ENCODE measurements at places on chromosomes 12 and 14.

- DNase-seq: no peak
Observed at GRCh38 chr14:70879448-70879847, 27.8 kb upstream of the PCNX1 start.

GRCh38 chr12:68207276-68207675, 18.3 kb downstream of the IL26 start:
- no peak for DNase-seq

DNA sequence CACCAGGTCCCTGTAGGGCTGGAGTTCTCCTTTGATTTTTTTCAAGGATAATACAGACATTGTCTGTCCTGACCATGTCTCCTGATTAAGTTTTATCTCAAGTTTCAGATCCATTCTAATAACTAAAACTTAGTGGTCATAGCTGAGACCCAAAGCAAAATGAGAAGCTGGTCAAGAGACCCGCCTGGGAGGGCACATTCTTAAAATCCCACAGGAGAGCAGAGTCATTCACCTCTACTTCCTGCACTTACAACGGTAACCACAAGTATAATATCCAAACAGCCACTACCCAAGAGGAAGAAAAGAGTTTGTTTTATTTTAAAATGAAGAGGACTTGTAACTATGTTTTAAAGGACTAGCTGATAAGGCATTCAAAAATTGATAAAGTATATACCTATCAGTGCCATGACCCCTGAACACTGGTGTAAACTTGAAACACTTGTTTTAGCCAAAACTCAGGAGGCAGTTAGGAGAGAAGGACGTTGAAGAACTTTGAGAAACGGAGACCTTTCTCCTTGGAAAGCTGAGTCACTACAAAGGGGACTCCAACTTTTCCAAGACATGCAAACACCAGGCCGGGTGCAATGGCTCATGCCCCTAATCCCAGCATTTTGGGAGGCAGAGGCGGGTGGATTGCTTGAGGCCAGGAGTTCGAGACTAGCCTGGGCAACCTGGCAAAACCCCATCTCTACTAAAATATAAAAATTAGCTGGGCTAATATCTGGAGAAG, 478.2 kb downstream of the GLT1D1 start:
- no peak for DNase-seq

GRCh38 chr14:102121567-102121966, 18.1 kb upstream of the WDR20 start:
- DNase-seq: no peak

DNA sequence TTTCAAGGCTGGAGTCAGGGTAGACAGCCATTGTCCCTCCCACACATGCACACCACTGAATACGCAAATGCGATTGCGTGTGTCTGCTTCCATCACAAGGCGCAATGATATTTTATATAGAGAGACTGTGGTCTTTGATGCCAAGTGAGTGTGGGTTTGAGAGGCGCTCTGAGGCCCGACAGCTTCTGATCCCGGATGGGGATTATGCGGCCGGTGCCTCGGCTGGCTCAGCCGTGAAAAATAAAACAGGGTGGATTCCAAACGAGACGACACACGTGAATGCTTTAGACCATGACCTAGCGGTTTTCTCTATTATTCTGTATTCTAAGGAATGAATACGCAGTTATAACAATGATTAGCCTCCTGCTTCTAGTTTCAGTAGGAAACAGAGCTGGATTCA, 72.5 kb downstream of the TMEM132D start:
- DNase-seq: no peak

GRCh38 chr12:7444076-7444475, at the start of gene CD163L1:
Gene CD163L1 (minus strand): TSS chr12:7444153. CDS start chr12:7444127, 26 bp downstream.
- no peak for DNase-seq

DNA sequence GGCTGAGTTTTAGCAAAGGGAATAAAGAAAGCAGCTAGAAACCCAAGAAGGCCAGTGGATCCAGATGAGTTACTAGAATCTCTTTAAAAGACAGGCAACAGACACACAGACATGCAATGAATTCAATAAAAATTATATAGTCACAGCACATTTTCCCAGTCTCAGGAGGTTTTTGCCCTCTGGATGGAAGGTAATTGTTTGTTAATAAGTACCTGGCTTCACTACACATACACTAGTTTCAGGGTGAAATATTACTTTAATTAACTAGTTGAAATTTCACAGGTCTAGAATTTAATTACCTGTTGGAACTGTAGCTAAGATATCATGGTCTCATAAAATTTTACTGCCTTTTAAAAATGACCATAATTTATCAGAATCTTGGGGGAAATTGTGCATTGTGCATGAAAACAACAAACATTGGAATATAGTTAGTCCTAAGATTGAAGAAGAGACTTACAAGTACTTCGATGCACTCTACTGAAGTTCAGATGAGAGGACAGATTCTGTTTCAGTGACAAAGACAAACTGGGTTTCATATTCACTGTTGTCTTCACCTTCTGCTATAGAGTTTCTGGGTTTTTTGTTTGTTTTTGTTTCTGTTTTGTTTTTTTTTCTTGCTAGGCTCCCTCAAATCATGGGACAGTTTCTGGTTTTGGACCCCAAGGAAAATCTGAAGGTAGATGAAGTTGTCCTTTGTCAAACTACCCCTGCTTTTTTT, 277.0 kb upstream of the GARIN6 start:
- no peak for DNase-seq

DNA sequence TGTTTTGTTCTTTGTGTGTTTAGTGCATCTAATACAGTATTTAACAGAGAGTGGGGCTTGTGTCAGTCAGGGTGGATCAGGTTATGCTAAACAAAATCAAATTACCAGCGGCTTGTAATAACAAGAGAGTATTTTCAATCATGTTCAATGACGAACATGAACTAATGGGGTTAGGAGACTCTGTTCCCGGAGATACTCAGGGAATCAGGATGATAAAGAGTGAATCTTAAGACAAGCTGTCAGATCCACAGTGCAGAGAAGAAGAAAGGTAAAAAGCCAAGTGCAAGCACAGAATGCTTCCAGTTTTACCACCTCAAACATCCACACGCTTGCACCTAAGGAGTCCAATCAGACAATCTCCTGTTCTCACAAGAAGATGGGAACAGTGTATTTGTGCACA, 1331.5 kb upstream of the TMEM132C start:
- no peak for DNase-seq

DNA sequence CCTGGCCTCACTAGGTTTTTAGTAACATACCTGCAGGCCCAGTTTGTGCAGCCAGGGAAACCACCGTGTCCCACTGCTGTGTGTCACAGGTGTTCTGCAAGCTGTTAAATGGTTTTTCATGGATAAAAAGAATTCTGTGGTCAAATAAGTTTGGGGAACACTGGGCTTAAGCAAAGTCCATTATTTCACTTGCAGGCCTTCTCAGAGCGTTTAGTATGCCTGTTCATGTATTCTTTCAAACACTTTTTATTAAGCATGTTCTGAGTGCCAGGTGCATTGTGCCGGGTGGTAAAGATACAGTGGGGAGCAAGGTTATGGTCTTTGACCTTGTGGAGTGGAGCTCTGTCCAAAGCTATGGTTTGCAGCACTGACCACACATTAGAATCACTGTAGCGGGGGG, 7.4 kb downstream of the RNFT2 start:
- DNase-seq: no peak

DNA sequence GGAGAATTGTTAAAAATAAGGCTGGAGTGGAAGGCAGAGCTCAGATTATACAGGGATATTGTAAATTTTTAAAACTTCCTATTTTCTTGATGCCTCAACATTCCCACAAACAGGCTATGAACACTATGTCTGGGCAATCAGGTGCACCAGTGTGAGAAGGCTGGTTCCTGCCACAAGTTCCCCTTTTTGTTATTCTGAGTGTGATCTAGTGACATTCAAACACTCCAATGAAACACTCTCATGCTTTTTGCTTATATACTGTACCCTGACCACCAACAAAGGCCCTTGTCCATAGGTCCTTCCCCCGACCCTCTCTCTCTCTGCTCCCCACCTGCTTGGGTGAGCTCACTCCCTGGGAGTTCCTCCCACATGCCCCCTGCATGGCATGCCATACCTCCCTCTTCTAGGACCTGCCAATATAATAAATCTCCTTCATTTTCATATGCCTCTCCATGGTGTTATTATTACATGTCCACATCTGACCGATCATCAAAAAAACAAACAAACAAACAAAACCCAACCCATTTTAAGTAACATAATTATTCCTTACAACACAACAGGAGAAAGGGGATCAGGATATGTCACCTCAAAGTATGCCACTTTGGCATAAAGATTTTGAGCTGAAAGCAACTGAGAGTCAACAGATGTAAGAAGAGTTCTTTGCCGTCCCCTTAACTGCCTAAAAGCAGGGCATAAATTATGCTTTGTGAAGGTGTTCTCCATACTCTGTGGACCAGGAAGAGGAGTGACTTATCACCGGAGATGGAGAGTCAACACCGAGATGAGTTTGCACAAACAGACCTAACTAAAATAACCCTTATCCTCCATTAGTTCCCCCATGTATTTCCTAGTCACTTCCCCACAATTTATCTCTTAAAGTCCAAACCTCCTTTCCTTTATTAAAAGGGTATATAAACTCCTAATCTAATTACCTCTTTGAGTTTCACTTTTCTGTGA, 42.5 kb upstream of the CATSPERB start:
- peak; percentile 25 for DNase-seq

DNA sequence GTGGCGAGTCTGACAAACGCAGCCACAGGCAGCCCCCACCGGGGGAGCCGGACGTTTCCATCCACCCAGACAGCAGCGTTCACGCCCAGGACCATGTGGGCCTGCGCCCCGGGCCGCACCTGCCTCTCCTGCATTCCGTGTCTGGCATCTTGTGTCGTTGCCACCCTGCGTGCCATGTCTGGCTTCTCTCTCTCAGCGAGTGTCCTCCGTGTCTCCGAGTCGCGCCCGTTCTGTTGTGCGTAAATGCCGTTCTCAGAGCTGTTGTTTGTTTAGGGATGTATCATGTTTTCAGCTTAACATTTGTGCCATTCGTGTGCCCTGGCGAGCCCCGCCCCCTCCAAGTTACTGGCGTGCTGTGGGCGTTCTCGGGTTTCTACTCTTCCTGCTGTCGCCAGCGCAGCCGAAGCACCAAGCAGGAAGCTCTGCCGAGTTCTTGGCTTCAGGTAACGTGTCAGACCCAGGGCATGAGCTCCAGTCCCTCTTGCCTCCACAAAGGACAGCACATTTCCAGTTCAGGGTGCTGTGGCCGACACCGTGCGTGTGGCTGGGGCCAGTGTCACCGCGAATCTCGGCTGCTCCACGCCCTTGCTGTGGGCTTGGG, 34.6 kb downstream of the NOC4L start:
- DNase-seq: no peak

GRCh38 chr14:93064411-93065271, 51.1 kb downstream of the ITPK1 start:
- DNase-seq: no peak

DNA sequence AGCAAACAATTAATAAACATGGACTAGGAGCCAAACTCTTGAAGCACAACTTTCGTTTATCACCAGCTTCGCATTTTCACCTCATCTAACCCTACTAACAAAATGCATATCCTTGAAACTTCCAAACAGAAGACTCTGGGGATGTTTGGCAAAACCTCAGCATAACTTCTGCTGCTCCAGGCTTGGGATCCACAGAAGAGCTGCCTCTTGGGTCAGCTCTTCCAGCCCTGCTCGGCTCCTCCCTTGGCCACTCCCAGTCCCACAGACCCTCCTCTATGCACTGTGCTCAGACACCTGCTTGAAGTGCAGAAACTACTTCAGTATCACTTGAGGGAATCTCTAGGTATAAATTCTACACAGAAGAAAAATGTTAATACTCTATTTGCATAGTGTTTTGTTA, 110.0 kb upstream of the AMIGO2 start:
- DNase-seq: no peak

GRCh38 chr14:74476607-74477006, 16.5 kb downstream of the NPC2 start:
- no peak for DNase-seq

DNA sequence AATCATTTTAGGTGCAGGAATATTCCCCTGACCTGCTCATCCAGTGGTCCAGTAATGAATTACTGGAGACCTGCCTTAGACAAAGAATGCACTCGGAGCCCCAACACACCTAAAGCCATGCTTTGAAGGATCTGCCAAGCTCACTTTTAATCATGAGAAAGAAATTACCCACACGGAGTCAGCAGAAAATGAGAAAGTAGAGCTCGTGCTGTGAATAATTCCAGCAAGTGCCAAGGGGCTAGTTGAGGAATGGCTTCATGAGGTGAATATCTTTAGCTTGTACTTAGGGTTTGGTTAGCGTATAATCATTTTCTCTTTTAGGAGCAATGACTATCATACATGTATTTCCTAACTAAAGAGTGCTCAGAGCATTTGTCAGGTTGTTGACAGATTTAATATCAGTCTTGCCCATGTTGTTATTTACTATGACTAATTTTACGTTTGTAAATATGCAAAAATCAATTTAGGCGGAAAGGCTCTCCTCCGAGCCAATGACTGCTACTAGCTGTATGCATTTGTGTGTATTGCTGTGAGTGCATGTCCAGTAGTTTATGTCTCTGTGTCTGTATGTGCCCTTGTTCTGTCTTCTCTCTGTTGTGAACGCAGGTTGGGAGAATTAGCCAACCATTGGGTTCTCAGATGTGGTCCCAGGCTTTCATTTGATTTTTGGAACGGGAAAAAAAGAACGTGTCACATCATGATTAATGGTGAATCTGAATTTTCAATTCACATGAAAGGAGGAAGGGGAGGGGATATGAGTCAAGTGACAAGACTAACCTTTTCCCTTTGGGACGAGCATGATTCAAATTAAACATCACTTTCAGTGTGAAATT, 98.4 kb downstream of the RMST start:
- no peak for DNase-seq

- DNase-seq: peak; percentile 77
Observed at GRCh38 chr14:55731881-55732498, 152.0 kb downstream of the KTN1 start.

DNA sequence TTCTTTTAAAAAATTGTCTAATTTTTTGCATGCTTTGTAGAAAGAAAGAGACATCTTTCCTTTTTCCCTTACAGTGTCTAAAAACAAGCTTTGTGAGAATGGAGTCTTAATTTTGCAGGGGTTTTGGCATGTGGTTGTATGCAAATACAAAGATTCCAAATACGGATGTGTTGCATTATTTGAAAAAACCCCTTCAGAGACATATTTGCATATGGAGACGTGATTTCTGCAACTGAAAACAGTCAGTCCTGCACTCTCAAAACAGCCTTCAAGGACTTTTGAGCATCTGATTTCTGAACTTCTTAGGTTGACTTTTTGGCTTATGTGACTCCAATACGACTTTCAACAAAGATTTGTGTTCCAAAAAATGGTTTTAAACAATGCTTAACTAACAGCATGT, 7.8 kb downstream of the IRAK3 start:
- no peak for DNase-seq

DNA sequence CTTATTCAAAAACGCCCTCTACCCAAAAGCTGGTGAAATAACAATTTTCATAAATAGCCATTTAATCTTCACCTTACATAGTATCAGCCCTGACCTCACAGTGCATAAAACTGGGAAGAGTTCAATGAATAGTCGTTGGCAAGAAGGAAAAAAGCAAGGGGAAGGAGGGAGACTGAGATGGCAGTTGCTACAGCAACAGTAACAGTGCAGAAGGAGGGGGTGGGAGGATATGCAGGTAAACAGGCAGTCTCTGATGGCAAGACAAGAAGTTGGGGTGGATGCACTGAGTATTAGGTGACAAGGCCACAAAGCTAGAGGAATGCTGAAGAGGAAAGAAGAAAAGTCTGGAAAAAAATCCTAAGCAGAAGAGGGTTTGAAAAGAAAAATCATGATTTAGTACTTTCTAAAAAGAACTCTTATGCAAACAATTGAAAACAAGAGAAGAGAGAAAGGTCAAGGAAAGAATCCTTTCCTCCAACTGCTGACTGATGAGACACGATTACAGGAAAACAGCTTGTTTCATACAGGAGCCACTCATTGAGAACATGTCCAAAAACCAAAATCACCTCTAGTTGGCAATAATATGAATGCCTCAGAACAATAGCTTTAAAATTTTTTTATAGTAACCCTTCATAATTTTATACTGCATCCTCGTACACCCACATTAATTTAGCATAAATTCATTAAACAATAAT, 56.0 kb downstream of the DCAF5 start:
- DNase-seq: no peak

Data from hematopoietic multipotent progenitor cell treated with erythropoietin and hydrocortisone succinate and interleukin-3 and kit ligand, for 6 days (in vitro differentiated cells).